HS-27A (cell line): ENCODE measurements at places on chromosomes 3 and 15.

- DNase-seq, result no peak
Observed at GRCh38 chr3:40207796-40208195, 101.7 kb upstream of the EIF1B start.

DNA sequence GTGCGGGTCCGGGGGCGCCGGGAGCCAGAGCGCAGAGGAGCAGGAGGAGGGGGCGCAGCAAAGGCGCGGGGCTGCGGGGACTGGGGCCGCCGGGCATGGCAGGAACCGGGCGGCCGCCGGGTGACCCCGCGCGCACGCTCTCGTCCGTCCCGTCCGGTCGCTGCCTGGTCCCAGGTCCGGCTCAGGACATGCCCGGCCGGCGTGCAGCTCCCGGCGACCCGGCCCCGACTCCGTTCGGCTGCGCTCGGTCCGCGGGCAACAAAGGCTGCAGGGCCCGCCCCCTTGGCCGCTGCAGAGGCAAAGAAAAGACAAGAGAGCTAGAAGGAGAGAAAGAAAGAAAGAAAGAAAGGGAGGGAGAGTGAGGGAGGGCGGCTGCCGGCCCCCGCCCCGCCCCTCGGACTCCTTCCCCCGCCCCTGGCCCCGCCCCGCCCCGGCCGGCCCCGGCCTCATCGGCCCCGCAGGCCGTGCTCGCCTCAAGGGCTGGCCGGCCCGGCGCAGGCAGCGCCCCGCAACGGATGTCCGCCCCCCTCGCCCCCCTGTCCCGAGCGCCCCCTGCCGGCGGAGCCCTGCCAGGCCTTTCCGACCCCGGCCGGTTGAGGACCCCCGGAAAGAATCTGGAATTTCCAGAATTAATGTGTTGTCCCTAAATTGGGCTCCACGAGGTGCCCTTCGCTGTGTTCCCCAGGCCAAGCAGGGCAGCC is at the start of gene ADAMTS7:
TSS of gene ADAMTS7 (minus strand) at position 341 of the 701 bp plus-strand sequence. CDS start at position 97, 244 bp downstream.
- DNase-seq, result no peak

DNA sequence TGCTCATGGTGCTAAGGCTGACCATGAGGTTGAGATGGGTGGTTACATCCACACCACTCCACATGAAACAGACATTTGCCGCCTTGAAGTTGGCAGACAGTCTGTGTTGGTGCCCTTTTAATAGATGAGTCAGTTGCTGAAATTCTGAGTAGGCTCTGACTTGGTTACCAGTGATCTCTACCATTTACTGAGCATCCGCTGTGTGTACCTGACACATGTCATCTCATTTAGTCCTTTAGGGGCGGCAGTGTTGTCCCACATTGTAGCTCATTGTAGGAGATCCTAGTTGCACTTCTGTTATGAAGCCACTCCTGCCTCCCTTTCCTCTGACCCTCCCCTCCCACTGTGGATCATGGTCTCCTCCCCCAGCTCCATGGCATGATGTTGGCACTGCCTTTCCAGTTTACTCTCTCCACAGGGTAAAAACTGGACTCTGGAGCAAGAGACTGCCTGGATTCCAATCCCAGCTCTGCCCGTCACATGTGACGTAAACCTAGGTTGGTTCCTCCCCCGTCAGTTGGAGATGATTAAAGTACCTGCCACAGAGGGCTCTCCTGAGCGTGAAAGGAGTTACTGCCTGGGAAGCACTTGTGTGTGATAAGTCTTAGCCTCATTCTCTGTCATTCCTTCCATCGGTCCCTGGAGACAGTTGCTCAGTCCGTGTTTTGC is 21.6 kb downstream of the SLCO3A1 start:
- DNase-seq, result no peak

DNA sequence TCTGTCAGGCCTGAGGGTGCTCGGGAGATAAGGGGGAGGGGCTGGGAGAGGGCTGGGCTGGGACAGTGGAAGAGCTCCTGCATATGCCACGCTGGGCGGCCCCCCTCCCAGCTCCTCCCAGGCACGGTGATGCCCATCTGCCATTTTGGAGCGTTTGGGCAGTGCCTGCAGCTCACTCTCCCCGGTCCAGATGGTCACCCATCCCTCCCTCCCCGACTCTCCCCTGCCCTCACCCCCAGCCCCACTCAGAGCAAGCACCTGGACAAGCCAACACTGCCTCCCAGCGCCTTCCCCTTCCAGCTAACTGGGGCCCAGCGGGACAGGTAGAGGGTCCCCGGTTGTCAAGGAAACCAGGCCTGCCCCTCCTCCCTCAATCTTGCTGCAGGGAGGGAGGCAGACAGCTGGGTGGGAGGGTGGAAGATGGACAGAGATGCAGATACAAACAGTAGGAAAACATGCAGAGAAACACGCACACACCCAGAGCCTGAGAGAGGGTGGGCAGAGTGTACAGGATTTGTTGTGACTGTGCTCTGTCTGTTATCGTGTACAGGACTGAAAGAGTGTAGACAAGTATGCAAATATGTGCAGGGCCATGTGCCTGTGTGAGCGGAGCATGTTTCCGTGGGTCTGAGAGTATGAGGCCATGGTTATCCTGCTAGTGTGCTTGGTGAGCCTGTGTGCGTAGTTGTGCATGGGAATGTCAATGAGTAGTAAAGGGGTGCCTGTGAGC is 17.5 kb upstream of the CORO2B start:
- DNase-seq, result no peak

DNA sequence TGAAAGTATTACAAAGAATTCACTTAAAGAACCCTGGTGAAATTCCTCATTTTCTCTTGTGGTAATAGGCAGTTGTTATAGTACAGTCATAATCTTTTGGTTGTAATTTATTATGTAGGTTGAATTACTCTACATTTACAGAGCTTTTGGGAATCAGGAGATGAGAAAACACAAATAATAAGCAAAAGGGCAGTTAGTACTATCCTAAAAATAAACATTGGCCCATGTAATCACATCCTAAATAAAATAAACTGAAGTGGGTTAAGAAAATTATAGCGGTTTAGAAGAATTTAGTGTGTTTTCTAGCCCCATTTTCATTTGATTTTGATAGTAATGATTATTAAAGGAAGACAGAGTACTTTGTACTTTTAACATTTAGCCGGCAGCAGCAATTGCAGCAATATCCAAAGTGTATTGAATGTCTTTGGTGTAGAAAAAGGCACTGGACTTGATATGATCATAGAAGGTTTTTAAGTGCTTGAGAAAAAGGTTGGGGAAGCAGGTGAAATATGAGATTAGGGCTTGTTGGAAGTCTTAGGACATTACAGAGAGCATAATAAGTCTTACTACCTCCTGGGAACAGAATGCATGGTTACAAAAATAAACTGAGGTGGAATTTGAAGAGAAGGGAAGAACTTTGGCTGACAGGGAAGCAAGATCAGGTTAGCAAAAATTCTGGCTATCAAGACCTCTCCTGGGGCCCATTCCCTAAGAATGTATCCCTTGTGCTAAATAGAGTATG is 79.9 kb downstream of the MBNL1 start:
- DNase-seq, result no peak

GRCh38 chr3:152269831-152270734 is 1.4 kb downstream of the MBNL1 start:
- DNase-seq, result no peak

DNA sequence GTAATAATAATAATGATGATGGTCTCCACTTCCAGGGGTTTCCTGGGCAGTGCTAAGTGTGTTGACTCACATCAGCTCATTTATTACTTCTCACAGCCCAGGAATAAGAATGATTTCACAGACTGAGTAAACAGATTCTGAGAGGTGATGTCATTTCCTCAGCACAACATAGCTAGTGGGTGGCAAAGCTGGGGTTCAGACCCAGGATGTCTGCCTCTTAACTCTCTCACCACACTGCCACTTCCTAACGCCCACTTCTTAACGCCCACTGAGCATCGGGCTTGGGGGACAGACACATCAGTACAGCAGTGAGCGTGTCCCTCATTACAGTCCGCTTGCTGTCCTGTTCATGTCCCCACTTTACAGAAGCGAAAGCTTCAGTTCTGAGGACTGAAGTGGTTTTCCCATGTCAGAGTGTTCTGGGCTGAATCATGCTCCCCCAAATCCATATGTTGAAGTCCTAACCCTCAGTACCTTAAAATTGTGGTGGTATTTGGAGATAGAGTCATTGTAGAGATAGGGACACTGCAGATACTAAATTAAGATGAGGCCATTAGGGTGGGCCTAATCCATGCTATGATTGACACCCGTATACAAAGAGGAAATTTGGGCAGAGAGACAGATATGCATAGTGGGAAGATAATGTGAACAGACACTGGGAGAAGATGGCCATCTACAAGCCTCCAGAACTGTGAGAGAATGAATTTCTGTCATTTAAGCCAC is 68.0 kb downstream of the ATP2B2 start:
- no peak for DNase-seq

- no peak for DNase-seq
Observed at GRCh38 chr15:20280933-20281463, 260.6 kb downstream of the GOLGA6L6 start.
